GM03348 (cell line): ENCODE measurements at places on chromosomes 12 and 14.
A peak's percentile ranks its signal among the peaks of the same experiment; 100 is the strongest.

GRCh38 chr12:130993759-130994670, 40.3 kb downstream of the ADGRD1 start:
- DNase-seq, result no peak

- DNase-seq, result no peak
Observed at GRCh38 chr12:89427508-89428156, 75.3 kb upstream of the DUSP6 start.

DNA sequence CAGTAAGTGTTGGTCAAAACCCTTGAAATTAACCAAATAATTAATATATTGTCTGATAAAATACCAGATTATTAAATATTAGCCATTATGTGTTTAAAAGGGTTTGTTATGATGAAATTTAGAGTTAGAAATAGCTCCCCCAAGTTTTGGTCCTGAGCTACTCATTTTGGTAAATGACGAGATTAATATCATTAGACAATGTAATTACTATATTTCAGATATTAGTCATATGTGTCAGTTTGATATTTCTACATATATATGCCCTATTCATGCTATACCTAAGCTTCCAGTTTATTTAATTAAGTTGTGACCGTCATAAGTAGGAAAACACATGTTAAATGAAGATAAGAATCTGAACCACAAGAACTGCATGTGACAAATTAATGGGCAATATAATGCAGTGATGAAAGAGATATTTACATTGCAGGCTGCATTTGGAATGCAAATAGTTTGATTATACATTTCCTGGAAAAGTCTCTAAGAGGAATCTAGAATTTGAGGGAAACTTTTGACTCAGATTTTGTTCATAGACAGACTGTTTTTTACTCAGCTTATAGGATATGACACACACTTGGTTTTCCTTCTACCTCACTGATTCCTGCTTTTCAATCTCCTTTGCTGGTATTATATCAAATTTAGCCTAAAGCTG, 70.5 kb downstream of the TBC1D30 start:
- no peak for DNase-seq

DNA sequence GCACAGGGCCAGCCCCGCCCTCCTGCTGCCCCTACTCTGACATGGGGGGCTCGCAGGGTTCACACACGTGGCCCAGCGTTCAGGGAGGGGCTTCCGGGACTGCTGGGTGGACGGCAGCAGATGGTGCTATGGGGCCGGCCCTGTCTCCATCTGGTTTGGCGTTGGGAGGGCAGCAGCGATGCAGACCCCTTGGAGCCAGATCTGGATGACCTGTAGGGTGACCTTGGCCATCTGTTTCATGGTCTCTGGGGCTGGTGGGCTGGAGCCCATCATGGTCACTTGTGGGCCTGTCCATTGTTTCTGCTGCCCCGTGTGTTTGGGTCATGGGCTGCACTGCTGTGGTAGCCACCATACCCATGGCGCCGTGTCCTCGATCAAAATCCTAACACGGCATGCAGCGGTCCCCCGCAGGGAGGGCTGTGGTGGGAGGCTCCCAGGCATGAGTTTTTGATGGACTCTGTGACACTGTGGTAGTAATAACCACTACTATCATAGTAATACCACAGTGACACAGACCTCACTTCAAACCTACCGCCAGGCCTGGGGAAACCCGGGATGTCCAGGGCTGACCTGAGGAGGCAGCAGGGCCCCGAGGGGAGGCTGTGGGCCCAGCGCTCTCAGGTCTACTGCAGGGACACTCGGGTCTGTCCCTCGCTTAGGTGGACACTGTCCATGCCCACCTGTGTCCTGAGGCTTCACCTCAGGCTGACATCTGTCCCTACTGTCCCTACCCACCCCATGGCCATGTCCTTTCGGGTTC, 359.4 kb downstream of the TMEM121 start:
- no peak for DNase-seq

DNA sequence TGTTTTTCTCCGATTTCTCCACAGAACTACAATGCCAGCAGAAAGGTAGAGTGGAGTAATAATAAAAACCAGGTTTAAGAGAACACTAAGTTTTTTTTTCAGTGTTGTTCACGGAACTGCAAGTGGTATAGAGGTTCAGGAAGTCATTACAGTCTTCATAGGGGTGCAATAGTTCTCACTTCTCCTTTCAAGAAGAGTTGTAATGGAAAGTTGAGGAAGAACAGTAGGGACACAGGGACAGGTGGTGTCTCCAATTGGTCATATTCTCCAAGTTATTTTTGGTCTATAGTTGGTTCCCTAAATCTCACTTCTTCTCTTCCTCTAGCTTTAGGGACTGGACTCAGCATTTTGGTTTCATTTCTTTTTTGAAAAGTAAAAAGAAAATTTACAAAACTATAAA, 894.0 kb downstream of the NRXN3 start:
- no peak for DNase-seq

GRCh38 chr12:131830914-131831571, 2.9 kb downstream of the MMP17 start:
- no peak for DNase-seq

DNA sequence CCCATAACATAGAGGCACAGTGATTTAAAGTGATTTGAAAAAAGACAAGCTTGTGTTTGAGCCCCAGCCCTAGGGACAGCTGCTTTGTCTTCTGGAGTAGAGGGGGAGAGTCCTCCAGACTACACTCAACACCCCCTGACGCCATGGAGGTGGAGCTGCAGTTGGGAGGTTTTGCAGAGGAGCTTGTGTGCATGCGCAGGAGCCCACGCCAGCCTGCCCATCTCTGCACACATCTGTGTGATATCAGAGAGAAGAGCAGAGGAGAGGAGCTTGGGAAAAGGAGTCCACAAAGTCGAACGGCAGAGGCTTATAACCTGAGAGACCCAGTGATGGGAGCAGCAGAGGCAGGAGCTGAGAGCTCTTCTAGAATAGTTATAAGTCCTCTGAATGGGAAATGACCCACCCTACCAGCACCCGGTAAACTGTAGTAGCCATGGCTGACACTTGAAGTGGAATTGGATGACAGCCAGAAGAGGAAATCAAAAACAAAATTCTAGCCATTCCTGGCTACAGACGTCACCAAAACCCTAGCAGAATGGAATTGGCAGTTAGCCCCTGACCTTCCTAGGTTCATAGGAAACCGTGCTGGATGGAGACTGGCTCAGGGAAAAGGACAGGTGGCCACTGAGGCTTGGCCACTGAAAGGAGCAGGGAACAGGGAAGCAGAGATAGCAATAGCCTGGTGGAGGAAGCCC, 185.1 kb upstream of the VASH1 start:
- DNase-seq, result no peak

DNA sequence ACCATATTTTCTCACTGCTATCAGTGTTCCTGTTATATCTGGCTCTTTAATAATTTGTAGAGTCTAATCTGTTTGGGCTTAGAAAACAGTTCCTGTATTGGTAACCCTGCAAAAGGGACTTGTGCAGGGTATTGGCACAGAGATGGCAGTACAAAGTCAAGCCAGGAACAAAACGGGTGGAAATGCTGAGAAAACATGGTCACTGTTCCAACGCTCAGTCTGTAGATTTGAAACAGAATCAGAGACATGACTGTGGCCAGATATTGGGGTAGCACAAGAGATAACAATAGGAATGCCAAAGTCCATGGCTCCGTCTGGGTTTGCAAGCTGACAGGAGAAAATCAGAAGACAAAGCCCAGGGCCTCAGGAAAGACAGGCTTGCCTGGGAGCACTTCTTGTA, 290.7 kb upstream of the PDE3A start:
- DNase-seq, result no peak

GRCh38 chr12:27828196-27828595, 48.2 kb upstream of the MANSC4 start:
- DNase-seq, result peak; percentile 20

DNA sequence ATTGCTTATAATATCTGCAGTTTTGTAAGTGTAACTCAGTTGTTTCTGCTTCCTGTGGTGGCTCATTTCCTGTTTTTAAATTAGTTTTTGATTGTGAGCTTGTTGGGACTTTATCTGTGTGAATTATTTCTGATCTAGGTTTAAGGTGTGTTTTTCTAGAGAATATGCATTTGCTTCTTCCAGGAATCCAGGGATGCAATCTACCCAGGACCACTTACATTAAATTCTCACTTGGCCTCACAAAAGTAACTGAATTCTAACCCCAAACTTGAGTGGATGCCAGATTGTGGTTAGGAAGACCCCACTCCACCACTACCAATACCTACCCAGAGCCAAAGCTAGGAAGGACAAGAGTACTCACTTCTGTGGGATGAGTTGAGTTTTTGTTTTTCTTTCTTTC, 11.9 kb downstream of the STYX start:
- DNase-seq, result no peak

- peak; percentile 89 for DNase-seq
Observed at GRCh38 chr12:52865090-52865944, 16.5 kb upstream of the KRT78 start.
